ENCODE measurements at places on chromosomes 2 and 18. TPM values are rescaled to one million over a fixed set of nuclear protein-coding genes. Genes with fewer than 3 reads are reported as not detected.

GRCh38 chr18:68041327-68041726, 524.8 kb upstream of the DSEL start:
- DNase-seq: no peak

DNA sequence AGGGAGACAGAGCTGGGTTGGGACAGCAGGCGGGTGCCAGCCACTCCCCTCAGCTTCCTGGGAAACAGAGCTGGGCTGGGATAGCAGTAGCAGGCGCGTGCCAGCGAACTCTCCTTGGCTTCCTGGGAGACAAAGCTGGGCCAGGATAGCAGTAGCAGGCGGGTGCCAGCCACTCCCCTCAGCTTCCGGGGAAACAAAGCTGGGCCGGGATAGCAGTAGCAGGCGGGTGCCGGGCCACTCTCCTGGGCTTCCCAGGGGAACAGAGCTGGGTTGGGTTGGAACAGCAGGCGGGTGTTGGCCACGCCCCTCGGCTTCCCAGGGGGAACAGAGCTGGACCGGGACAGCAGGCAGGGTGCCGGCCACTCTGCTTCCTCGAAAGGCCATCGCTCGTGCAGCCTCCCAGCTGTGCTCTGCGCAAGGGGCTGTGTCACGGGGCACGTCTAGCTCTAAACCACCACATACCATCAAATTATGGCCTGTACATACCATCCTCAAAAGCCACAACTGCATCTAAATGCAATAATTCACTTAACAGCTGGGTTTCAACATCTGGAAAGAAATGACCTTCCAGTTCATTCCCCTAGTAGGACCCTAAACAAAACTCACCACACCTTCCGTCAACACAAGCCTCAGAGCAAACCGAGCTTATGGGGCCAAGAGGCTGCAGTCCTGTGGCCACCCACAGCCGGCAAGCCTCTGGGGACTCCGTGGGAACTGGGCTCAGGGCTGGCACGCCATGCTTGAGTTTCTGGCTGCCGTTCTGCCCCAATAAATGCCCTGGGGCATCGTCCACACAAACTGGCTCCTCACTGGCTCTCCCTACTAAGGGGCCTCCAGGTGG, 228.3 kb downstream of the TWIST2 start:
- DNase-seq: no peak

GRCh38 chr2:45834372-45834771, 182.9 kb downstream of the PRKCE start:
- no peak for DNase-seq

DNA sequence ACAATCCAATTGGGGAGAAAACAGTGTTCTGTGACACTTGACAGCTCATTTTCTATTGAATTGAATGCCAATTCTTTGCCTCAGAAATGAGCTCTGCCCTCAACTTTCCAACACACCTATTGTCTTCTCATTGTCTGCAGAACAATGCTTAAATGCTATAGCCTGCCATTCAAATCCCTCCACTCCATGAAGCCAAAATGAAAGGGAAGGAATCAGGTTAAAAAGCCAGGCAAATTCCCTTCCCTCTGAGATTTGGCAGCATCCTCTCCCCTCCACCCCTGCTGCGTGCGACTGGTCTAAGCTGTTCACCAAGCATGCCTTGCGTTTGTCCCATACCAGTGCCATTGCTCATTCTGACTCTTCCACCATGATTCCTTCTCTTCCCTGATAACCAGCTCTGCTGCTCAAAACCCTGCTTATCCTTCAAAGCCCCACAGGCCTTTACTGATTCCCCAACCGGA, 32.4 kb upstream of the TMEM131 start:
- DNase-seq: no peak

DNA sequence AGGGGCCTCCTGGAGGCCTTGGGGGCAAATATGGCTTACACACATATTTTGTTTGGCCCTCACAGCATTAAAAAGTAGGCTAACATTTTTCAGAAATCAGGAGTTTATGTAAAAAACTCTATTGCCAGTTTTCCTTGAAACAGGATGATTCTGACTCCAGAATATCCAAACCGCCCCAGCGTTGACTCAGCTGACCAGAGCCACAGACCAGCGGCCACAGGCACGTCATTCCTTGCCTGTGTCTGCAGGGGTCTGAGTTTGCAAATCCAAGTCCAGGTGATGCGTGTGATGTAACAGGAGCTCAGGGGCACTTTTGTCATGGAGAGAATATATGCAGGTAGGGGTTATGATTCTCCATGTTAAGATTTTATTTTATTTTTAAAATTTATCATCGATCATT, 79.4 kb upstream of the ALKAL2 start:
- no peak for DNase-seq

DNA sequence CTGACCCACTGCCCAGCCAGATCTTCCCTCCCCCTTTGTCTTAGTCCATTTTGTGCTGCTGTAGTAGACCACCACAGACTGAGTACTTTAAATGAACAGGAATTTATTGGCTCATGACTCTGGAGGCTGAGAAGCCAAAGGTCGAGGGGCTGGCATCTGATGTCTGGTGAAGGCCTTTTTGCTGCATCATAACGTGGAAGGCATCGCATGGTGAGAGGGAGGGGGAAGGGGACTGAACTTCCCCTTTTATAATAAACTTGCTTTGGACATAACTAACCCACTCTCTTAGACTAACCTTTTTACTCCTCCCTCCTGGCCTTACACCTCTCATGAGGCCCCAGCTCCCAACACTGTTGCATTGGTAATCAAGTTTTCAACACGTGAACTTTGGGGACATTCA, 83.8 kb downstream of the MAP4K4 start:
- DNase-seq: peak; percentile 77

GRCh38 chr2:19785867-19786266, 115.9 kb downstream of the TTC32 start:
- DNase-seq: no peak

DNA sequence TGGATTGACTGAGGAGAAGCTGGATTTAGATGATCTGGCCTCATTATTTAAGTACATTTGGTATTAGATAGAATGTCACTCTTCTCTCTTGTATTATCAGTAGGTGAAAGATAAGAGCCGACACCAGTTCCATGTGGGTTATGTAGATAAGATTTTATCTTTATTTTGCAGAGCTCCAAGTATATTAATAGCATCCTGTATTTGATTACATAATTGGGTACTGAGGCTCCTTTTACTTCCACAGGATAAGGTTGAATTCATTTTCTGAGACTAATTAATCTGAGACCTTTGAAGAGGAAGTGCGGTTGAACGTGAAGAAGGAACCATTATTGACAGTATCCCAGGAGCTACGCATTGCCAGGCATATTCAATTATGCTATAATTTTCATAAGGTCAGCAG, 32.8 kb upstream of the CD226 start:
- no peak for DNase-seq

GRCh38 chr2:173599821-173600359, 245.2 kb downstream of the CDCA7 start:
- DNase-seq: no peak

GRCh38 chr2:136143603-136144451, 25.9 kb upstream of the CXCR4 start:
- DNase-seq: no peak

- no peak for DNase-seq
Observed at GRCh38 chr2:20415511-20415918, 31.4 kb upstream of the RHOB start.

DNA sequence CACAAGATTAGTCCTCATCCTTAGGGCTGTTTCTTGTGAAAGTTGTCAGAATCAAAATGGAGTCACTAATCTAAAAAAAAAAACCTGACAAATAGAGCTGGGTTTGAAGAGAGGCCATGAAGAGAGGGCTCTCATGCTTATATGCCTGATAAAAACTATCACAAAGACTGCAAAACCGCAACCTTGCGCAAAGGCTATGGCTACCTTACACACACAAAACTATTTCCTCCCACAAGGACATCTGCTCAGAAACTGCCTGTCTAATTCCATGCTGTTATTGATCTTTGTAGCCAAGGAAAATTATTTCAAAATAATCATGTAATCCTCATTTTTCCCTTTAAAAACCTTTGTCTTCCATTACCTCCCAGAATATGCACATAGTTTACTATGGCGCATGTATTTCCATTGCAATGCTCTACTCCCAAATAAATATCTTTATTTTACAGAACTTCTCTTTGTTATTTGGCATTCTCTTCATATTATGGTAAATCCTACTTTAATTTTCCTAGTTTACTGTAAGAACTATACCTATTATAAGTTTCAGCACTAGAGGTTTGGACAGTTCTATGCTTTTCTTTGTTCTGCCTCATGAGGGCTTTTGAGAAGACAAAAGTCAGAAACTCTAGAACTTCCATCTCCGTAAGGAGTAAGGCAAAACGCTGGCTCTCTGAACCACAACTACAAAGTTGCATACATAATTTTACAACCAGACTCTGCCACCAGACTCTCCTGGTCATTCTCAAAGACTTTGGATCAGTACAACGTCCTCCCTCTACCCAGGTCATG, 9.6 kb upstream of the DPYSL5 start:
- no peak for DNase-seq

- DNase-seq: no peak
Observed at GRCh38 chr18:24142376-24142775, 3.5 kb downstream of the CABYR start.

GRCh38 chr2:231708773-231709635, 679 bp downstream of the PTMA start:
- no peak for DNase-seq

GRCh38 chr2:35501076-35501475, 854.5 kb upstream of the CRIM1 start:
- no peak for DNase-seq

DNA sequence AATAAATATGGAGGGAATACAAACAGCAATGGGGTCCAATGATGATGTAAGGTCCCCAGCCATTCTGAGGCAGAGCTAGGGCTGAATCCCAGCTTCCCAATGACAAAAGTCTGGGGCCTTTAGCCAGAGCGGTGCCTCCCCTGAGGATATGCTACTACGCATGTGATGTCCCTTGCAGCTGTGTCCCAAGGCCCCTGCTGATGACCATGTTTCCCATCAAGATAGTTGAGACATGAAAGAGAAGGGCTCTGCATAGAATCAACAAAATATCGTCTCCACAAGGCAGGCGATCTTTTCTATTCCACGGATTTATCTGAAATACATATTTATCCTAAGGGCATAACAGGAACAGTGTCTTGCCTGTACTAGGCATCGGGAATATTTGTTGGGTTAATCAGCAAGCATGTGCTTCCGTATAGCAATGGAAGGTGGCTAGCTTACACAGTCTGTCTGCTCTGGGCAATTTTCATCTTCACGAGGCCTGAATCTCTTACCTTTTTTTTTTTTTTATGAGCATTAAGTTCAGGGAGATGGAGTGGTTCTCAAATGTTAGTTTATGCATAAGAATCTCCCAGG, 284.6 kb downstream of the CNTNAP5 start:
- no peak for DNase-seq

DNA sequence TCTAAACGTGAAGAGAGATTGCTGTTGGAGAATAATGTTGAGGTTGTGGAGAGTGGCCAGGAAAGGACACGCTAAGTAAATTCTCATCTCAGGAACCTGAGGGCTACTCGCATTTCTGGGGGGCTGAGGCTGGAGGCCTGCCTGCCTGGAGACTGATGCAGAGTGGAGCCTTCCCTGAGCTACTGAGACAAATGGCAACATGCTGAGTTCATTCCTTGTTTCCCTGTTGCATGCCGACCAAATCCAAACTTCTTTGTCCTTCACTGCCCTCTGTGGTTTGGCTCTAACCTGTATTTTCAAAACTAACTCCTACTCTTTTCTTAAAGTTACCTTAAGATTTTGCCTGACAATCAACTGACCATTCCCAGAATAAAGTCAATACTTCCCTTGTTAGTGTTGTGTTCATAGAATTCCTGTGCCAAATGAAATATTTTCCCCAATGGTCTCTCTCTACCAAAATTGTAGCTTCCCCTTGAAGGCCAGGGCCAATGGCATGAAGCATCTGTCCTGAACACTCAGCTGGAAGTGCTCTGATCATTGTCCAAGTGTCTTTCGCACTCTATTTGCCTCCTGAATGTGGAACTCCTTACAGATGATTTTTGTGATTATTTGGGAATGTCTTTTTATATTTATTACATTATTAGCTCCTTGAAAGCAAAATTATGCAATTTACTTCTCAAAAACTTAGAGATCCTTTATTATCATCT, 1085.6 kb downstream of the SOCS6 start:
- no peak for DNase-seq

- DNase-seq: no peak
Observed at GRCh38 chr18:2002604-2003003, 568.7 kb downstream of the METTL4 start.

DNA sequence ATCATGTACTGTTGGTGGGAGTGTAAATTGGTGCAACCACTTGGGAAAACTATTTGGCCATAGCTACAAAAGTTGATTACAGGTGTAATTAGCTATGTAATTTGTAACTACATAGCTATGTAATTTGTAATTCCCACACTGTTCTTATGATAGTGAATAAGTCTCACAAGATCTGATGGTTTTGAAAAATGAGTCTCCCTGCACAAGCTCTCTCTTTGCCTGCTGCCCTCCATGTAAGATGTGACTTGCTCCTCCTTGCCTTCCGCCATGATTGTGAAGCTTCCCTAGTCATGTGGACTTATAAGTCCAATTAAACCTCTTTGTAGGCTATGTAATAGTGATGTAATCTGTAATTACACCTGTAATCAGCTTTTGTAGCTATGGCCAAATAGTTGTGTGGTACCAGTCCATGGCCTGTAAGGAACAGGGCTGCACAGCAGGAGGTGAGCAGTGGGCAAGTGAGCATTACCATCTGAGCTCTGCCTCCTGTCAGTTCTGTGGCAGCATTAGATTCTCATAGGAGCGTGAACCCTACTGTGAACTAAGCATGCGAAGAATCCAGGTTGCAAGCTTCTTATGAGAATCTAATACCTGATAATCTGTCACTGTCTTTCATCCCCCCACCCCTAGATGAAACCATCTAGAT, 133.7 kb upstream of the COPS8 start:
- DNase-seq: no peak

The IL37 gene
- total RNA-seq: not detected

The ATP5F1A gene
- 1,569 TPM for total RNA-seq

The TBR1 gene
- total RNA-seq: 0.05 TPM

The FAP gene
- 10.4 TPM for total RNA-seq

The MYCN gene
- total RNA-seq: 0.43 TPM

The FSIP2 gene
- 0.40 TPM for total RNA-seq

The M1AP gene
- not detected for total RNA-seq

The TRIM43 gene
- total RNA-seq: not detected

The FAM228A gene
- total RNA-seq: 0.35 TPM

The NCKAP5 gene
- total RNA-seq: 10.6 TPM

The ECEL1 gene
- 0.27 TPM for total RNA-seq

The GCKR gene
- total RNA-seq: not detected

The KCTD1 gene
- total RNA-seq: 10.1 TPM

The RTKN gene
- 18.5 TPM for total RNA-seq

The C2orf81 gene
- 1.1 TPM for total RNA-seq

The RABL2A gene
- total RNA-seq: 7.9 TPM
